ENCODE measurements at places on chromosomes 12 and 14.

DNA sequence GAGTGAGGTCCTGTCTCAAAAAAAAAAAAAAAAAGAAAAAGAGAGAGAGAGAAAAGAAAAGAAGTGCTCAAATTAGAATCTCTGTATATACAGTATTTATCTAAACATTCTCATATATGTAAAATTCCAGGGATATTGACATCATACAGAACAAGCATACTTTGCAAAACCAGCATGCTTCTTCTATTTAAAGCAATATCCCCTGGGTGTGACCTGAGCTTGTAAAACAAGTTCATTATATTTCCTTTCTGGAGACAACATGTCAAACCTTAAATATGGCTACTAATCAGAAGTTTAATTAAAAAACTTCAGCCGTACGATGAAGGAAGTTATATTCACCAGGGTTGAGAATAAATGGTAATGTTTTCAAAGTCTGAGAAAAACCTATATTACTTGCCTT is 175.8 kb upstream of the HMGA2 start:
- DNase-seq: peak; percentile 47

DNA sequence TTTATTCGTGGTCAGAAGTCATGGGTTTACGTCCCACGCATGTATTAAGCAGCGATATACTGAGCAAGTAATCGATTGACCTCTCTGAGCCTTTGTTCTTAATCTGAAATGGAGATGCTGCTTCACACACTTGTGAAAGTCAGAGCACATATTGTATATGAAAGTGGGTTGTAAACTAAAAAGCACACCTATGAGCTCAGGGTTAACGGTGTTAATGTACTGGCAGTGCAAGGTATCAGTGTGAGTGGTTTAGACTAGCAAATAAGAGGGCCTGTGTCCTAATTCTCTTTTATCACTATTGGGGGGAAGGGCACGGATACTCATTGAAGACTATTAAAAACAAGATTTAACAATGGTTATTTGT is 676 bp downstream of the MRPL42 start:
- DNase-seq: no peak

- DNase-seq: no peak
These were observed 53.0 kb downstream of the ARL6IP4 start for GRCh38 chr12:123033392-123034021.

GRCh38 chr14:35332517-35333263 is 40.5 kb downstream of the PSMA6 start:
- DNase-seq: peak; percentile 24

- peak; percentile 18 for DNase-seq
These were observed 932.3 kb downstream of the FLRT2 start for GRCh38 chr14:86462193-86462753.

DNA sequence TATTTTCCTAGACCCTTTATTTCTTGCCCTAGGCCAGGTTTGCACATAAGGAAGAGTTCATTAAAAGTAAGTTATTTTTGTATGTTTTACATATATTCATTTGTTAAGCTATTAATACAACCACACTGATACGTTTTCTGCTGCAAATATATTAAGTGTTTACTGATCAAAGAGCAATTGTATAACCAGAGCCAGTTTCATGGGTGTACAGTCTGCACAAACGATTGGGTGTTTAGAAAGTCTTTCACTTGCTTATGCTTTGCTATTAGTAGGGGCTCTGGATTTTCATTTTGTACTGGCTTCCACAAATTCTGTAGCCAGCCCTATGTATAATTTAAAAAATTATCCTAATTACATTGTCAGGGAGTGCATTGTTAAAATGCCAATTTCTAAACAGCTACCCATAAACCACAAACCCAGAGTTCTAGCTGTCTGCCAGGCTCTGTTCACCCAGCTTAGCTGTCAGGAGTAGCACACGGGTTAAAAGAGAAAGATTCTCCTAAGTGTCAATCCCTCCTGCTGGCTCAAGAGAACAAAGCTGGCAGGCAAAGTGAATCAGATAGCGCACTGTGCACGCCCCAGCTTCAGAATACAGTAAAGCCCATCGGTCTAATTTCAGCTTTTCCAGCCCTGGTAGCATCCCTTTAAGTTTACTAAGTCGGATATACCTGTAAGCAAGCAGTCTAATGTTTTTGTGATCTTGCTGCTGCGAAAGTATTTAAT is 151.0 kb upstream of the LMO3 start:
- no peak for DNase-seq

GRCh38 chr12:132322206-132323132 is 6.9 kb downstream of the GALNT9 start:
- DNase-seq: no peak

DNA sequence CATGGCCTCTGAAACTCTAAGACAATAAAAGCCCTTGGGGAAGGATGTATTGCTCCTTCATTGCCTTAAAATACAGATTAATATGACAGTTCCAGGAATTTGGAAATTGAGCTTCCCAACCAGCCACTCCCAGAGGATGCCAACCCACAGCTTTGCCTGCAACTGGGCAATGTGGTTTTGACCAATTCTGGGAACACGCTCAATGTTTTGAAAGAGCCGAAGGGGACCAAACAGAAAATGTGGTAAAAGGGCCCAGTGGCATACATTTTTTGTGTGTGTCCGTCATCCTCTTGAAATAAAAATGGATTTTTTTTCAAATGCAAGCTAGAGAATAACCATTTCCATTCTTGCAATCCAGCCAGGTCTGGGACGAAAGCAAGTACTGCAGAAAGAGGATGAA is 88.3 kb upstream of the PLEKHG7 start:
- no peak for DNase-seq

DNA sequence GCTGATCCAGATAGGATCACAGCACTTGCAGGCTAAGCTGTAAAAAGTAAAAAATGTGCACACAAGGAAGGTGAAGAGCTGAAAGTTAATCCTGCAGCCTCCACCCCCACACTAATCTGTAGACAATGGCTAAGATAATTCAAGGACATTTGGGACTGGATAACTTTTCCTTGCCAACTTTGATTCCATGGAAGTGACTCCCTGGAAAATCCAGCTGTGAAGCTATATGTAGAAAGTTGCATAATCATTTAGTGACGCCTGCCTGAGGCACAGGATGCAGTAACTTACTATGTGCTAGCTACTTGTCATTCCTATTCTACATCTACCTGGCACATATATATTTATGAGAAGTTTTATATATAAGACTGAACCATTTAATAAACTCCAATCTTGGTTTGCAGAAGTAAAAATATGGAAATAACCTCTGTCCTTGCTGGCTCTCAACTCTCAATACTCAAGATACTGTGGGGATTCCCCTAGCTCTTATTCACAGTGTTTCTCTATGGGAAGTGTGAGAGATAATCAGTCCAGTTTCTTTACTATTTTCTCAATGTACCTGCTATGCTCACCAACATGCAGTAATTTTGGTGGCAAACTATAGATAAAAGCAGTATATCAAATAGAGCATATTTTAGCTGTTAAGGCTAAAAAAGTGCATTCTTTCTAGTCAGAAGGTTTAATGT is 14.8 kb downstream of the LDHB start:
- DNase-seq: peak; percentile 27

DNA sequence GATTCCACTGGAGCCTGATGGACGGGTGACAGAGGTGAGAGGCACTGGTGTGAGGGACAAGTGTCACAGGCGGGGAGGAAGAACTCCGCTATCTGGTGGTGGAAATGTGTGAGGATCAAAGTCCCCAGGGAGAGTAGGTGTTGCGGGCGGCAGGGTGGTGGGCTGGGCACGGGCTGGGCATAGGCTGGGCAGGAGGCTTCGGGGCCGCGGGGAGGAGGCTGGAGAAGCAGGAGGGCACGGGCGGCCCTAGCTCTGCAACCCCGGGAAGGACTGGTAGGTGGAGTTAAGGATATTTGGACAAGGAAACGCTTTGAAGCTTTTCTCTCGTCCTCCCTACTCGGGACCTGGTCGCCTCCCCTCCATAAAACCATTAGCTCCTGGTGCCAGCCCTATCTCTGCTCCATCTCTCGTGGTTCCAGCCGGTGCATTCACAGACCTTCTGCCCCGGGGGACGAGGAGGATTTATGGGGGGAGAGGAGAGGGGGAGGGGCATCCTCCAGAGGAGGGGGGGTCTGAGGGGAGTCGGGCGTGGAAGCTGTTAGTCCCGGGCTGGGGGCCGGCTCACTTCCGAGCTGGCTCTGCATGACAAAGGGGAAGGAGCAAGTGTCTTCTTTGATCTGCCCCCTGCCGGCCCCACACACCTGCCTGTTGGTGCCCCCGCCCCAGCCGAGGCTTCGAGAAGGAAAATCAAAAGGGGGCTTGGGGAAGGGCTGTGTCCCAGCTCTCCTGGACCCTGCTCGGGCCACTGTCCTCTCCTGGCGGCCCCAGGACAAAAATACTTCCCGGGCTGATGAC is 504 bp downstream of the WNT5B start:
- DNase-seq: no peak

- DNase-seq: no peak
These were observed 50.8 kb downstream of the KCNA1 start for GRCh38 chr12:4960547-4960946.

DNA sequence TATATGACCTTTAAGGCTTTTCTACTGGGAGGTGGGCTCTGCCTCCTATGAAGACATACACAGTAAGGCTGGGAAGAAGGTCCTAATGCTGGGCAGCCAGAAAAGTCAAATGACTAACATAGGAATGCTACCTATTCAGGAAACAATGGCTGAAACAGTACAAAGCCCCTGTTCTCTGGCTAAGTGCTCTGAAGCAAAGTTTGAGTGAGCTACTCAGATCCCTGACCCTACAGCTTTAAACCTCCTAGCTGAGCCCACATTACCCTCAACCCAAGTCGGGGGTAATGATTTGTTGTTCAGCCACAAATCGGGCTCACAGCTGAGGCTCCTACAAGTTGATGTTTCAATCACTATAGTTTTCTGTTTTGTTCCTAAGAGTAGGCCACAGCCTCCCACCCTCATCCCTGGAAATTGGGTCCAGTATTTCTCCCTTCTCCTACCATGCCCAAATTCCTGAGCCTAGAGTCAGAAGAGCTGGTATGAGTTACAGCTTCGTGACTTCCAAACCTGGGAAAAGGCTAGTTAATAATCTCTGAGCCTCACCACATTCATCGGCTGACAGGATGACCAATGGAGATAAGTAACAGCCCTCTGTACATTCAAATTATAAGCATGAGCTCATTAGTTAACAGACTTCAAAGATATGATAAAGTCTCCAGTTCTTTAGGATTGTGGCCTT is 46.5 kb downstream of the BTBD7 start:
- DNase-seq: peak; percentile 41

DNA sequence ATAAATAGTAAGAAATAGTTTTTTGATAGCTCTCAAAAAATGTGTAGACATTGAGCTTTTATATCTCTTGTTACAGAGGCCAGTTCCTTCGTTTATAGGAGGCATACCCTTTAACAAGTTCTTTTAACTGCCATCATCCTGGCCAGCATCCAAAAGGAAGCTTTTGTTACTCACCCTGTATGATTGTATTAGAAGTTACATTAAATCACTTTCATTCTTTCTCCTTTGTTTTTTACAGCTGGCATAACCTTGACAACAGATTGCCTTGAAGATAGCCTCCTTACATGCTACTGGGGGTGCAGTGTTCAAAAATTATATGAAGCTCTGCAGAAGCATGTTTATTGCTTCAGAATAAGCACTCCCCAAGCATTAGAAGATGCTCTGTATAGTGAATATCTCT is 20.1 kb downstream of the CGRRF1 start:
- peak; percentile 70 for DNase-seq

DNA sequence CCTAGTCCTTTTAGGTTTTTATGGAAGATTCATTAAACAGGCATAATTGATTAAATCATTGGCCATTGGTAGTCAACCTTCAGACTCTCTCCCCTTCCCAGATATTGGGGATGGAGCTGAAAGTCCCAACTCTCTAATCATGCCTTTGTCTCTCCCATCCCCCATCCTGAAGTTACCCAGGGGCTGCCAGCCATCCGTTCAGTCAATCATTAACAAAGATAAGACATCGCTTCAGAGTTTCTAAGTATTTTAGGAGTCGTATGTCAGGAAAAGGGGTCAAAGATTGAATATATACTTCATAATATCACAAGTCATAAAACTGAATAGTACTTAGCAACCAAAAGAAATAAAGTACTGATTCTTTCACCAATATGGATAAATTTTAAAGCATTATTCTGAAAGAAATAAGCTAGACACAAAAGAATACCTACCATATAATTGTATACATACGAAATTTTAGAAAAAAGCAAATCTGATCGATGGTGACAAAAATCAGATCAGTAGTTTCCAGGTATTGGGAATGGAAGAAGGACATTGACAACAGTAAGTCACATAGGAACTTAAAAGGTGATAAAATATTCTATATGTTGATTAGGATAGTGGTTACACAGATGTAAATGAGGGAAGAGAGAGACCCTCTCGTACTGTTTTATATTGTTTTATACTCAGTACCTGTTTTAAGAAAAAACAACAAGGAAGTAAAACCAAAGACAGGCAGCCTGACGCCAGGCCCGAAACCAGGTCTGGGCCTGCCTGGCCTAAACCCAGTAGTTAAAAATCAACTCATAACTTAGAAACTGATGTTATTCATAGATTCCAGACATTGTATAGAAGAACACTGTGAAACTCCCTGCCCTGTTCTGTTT is 414.4 kb downstream of the DAD1 start:
- no peak for DNase-seq

- peak; percentile 98 for DNase-seq
These were observed 63.1 kb downstream of the ARL6IP4 start for GRCh38 chr12:123043536-123044001.

GRCh38 chr12:126210448-126210847 is 1145.2 kb downstream of the AACS start:
- DNase-seq: no peak

- peak; percentile 98 for DNase-seq
These were observed 8.9 kb upstream of the FOXN3 start for GRCh38 chr14:89425931-89426330.

DNA sequence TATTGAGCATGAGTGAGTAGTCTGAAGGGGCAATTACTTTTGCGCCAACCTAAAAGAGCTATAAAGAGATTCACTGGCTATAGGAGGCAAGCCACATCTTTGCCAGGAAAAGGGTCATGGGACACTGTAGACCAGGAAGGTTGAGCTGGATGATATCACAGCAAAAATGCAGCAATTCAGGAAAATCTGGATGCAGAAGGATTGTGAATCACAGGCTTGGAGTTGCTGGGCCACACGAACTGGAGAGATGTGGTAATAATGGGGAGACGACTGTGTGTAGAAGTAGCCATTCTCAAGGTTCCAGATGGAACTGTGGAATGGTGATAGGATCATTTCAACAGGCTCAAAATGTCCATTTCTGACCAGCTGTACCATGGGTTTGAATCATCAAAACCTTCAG is 151.4 kb upstream of the DAAM1 start:
- no peak for DNase-seq

- no peak for DNase-seq
These were observed 155.2 kb downstream of the BCL11B start for GRCh38 chr14:99116741-99117295.

DNA sequence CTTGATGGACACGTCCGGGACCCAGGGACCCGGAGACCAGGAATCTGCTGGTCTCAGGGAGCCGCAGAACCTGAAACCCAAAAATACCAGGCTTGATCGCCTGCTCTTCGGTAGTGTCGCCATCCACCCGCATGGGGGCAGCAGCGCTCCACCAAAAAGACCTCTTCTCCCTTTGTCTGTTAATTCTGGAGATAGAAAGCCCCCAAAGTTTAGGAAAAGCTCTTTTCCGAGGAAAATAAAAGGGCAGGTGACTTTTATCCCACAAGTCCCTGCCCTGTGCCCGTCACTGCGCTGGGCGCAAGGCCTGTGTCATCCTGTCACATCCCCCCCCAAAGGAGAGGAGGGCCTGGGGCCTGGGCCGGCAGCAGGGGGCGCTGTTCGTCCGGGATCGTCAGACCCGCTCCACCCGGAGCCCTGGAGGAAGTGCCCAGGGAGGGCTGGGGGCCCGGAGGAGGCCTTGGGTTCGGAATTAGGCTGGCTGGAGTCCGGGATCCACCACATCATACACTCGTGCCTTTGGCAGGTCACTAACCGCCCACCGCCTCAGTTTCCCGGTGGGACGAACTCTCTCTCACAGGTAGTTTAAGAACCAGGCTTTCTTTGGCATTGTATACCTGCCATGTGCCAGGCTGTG is 31.9 kb downstream of the DAD1 start:
- DNase-seq: peak; percentile 58
